ENCODE measurements at places on chromosomes 12 and 14.
A peak's percentile ranks its signal among the peaks of the same experiment; 100 is the strongest.

GRCh38 chr14:35398071-35398584 lies 6.4 kb downstream of the NFKBIA start:
- no peak for DNase-seq

DNA sequence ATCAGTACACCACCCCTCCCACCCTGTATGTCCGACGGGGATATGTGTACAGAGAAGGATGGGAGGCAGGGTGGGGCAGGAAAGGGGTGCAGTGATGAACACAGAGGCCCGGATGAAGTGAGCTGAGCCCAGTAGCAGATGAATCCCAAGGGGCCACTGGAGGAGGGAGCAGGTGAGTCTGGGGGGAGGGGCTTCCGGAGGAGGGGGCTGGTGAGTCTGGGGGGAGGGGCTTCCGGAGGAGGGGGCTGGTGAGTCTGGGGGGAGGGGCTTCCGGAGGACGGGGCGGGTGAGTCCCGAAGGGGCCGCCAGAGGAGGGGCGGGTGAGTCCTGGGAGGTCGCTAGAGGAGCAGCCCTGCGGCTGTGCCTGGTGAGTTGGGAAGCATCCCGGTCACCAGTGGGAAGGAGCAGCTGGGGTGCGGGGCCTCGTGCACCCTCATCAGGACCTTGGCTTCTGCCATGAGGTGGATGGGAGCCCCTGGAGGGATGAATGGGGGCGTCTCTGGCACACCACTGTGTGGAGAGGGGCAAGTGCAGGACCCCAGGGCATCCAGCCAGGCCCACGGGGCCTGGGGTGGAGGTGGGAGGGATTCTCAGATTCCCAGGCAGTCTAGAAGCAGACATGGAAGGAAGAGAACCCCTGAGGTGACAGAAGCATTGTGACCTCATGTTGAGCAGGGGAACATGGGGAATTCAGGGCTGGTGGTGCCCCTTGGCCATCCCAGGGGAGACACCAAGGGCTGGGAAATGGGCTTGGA lies 14.0 kb downstream of the BEGAIN start:
- no peak for DNase-seq

- no peak for DNase-seq
These were observed 21.3 kb downstream of the BRAP start for GRCh38 chr12:111664499-111664898.

DNA sequence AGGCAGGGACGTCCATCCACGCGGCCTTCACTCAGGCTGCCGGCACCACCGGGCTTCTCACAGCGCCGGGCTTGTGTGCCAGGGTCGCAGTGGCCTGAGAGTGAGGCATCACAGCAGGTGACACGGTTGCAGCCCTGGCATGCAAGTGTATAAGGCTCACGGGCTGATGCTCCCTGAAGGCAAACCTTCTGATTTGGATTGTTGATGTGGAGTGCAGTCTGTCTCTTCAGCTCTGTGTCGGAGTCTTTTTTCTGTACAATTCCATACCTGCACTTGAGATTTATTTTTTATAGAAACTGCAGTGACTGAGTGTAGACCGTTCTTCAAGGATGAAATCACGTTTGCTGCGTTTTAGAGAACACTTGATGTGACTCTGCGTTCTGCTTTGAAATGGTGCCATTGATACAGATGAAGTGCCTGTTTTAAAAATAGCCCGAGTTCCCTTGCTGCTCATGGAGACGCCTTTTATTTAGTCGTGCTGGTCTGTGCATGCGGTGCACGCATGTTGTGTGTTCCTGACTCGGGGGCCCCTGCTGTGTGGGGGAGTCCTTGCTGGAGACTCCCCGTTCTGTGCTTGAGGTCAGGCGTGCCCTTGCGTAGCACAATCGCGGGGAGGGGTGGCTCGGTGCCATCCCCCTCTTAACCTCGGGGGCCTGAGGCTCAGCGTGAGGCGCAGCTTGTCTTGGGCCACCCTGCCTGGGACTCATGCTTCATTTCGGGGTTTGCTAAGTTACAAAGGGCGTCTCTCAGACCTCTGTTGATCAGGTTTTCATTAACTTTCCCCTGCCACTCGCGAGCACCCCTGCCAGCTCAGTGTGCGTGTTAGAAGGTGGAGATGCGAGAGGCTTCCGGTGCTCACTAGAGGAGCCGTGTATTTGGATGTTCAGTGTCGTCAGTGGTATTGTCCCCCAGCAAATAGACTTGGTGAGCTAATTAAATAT lies 21.6 kb upstream of the AMN start:
- peak; percentile 74 for DNase-seq

- no peak for DNase-seq
These were observed 19.8 kb downstream of the FLRT2 start for GRCh38 chr14:85549697-85550096.

GRCh38 chr12:132427999-132428935 lies 61.7 kb upstream of the FBRSL1 start:
- no peak for DNase-seq

GRCh38 chr12:132856581-132856980 lies 27.9 kb upstream of the GOLGA3 start:
- no peak for DNase-seq

GRCh38 chr14:61019537-61019936 lies 38.5 kb downstream of the SLC38A6 start:
- no peak for DNase-seq

GRCh38 chr14:77809011-77809410 lies 9.1 kb downstream of the ADCK1 start:
- DNase-seq = no peak

GRCh38 chr12:2076196-2076570 lies 23.4 kb downstream of the CACNA1C start:
- no peak for DNase-seq

DNA sequence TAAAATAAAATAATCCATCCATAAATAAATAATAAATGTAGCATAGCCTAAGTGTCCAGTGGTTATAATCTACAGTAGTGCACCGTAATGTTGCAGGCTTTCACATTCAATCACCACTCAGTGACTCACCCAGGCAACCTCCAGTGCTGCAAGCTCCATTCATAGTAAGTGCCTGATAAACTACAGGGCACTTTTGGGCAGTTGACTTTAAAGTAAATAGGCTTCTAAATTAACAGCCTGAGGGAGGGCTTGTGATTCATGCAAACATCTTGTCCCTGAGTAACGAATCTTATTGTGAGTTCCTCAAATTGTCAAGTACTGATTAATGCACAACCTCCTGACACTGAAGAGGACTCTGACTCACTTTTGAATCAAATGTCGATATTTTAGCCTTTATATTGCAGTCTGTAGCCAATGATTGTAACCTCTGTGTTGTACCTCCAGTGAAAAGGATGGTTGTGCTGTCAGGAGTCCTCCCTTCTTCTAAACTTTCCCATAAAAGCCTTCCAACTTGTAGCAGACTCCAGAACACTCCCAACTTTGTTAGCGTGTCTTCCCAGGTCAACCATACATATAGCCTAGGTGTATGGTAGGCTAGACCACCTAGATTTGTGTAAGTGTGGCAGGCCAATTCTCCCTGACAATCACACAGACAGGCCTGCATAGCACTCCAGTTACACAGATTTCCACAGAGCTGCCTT lies 55.0 kb upstream of the BICD1 start:
- DNase-seq = no peak

DNA sequence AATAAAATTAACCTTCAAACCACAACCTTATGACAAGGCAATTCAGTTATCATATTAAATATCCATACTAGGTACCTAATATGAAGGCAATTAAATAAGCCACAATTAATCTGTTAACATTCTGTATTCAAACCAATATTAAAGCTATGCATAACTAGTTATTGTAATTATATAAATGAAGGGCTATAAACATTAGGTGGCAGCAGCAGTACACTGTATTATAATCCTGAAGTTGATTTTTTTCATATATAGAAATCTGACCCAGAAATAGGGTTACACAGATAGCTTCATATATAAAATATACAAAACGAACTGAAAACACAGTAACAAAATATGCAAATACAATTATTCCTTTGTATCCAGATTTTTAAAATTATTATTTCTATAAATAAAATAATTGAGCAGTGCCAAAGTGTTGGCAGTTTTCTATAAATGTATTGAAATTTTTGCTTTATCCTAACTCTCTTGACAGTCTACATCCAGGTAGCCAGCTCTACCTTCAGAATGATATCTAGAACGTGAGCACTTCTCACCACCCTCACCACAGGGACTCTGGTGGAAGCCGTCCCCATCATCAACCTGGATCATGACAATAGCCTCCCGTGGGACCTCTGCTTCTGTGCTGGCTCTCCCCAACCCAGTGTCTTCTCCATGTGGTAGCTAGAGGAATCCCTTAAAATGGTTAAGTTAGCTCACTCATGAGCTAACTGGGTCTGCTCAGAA lies 136.2 kb downstream of the MED13L start:
- peak; percentile 23 for DNase-seq

DNA sequence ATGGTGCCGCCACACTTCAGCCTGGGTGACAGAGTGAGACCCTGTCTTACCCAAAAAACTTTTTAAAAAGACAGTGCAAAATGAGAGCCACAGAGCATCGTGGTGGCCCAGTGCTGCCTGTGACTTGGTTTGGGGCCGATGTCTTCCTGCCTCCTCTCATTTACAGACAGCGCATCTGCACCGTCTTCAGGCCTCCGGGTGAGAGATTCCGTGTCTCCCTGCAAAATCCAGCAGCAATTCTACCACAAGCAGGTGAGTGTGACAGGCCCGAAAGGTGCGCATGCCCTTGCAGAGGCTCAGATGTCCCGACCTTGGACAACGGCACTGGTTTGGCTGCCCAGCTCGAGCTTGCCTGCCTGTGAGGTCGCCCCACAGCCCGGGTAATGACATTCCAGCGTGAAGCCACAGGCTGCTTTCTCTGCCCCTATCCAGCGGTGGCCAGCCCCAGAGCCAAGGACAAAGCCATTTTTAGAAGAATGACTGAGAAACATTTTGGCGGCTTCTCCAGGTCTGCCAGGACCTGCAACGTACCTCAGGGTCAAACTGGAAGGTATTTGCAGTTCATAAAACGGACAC lies 70.3 kb upstream of the RFLNA start:
- no peak for DNase-seq

DNA sequence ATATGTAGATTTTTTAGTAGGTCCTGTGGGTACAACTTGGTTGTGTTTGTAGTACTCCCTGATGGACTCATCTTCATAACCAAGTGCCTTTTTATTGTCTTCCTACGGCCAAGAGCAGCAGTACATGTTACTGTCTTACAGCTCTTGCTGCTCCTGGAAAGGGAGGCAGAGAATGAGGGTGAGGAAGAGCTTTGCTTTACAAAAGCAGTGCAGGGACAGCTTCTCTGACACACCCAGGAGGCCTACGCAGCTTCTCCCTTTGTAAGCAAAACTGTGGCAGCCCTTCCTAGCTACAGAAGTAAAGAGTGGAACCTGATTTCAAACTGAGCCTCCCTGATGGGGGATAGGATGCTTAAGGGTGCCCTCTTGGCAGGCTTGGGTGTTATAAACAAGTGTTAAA lies 18.6 kb downstream of the MYRFL start:
- no peak for DNase-seq

GRCh38 chr12:110966081-110966760 lies 45.8 kb upstream of the MYL2 start:
- no peak for DNase-seq

DNA sequence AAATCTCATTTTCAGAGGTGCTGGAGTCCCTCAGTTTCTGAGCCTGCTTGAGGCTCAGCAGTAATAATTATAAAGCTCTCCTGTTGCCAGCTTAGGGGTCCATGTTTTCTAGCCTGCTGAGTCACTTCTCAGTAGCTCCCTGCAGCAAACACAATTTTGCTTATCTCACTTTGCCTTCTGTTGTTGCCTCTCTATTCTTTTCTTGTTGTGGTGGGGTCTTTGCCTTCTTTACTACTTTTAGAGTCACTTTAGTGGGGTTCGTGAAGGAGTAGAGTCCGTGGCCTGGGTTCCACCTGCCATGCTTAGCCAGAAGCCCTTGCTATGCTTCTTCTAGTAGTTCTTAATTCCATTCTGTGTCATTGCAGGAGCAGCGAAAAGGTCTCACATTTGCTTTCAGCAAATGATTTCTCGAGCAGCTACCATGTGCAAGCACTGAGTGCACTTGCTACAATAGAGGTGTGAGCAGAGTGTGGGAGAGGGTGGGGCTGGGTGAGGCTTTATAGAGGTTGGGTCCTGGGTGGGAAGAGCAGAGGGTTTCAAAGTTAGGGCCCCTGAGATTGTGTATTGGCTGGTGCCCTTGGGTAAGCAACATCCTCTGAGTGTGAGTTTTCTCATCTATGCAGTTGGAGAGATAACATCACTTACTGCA lies 114.3 kb downstream of the ADCK1 start:
- DNase-seq = no peak

- DNase-seq = no peak
These were observed 178.1 kb downstream of the ADGRD1 start for GRCh38 chr12:131131808-131132117.

GRCh38 chr12:12934556-12934955 lies 17.4 kb downstream of the GPRC5D start:
- no peak for DNase-seq

GRCh38 chr12:65648461-65648860 lies 175.8 kb upstream of the HMGA2 start:
- DNase-seq = no peak

DNA sequence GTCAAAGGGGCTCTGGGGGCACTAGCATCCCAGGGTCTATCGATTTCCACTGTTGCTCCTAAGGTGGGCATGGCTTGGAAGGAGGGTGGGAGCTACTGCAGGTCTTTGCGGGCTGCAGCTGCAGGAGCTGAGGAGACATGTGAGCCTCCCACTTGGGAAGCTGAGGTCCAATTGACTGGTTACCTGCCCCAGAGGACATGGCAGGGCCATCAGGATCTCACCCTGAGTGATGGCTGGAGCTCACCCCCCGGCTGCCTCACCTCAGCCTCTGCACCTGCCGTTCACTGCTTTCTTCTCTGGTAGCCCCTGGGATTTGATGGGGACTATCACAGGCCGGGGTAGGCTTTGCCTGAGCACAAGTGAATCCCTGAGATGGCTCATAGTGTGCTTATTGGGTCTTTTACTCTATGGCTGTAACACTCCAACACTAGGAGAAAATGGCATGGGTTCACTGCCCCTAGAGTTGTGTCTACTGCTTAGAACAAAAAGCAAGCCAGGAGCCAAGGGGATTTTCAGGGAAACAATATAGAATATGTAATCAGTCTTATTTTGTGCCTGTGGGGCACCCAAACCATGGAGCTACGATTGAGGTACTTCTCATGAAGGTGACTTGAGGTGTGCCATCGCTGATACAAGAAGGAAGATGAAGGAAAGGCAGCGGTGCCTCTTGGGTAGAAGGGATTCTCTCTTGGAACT lies 3.2 kb upstream of the KRT4 start:
- DNase-seq = no peak

- DNase-seq = no peak
These were observed 325.0 kb downstream of the CCER1 start for GRCh38 chr12:90630006-90630405.

GRCh38 chr12:88924162-88924561 lies 343.9 kb upstream of the KITLG start:
- no peak for DNase-seq

- DNase-seq = peak; percentile 14
These were observed 19.3 kb upstream of the KRT7 start for GRCh38 chr12:52213564-52214420.

- DNase-seq = no peak
These were observed 11.3 kb downstream of the SLC25A29 start for GRCh38 chr14:100294963-100295330.

DNA sequence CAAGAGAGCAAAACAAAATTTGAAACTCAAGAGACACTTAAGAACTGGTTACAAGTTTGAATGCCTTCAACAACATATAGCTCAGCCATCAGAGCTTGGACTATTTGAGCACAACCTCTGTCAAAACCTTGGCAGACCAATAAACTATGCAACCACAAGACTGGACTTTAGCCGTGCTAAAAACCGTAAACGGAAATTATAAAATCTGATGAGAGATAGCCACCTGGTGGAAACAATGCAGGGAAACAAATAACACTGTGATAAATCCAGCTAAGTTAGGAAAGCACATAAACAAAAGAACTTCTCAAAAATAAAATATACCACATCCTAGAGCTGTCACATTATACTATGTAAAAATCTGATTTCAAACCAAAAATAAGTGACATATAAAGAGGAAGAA lies 1074.2 kb upstream of the NOVA1 start:
- no peak for DNase-seq
